Endothelial cell of umbilical vein (primary cell): ENCODE measurements at places on chromosomes 3 and 15.

GRCh38 chr15:73605759-73606436, 27.3 kb downstream of the NPTN start:
- no peak for DNase-seq

DNA sequence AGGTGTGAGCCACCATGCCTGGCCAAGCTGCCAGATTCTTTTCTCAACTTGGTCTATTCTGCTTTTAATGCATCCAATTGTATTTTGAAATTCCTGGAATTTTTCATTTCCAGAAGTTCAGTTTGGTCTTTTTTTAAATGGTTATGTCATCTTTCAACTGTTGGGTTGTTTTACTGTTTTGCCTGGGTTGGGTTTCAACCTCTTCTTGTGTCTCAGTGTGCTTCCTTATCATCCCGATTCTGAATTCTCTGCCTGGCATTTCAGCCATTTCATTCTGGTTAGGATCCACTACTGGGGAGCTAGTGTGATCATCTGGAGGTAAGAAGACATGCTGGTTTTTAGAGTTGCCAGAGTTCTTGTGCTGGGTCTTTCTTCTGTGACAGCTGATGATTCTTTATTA, 61.5 kb downstream of the LRRC49 start:
- no peak for DNase-seq

DNA sequence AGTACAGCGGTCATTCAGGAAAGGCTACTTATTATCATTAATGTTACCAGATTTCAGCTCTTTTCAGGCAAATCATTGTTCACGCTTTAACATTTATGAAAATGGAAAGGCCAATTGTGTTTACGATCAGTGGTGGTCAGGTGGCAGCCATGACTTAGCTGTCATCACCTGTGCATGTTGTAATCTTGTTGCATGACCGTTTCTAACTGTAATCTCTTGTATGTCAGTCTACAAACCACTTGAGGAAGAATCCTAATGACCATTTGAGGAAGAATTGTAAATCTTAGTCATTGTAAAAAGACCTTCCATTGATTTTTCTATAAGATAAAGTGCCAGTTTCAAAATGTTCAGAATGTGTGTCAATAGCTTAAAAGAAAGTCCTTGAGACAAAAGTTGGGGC, 100.4 kb downstream of the SERPINI1 start:
- no peak for DNase-seq

DNA sequence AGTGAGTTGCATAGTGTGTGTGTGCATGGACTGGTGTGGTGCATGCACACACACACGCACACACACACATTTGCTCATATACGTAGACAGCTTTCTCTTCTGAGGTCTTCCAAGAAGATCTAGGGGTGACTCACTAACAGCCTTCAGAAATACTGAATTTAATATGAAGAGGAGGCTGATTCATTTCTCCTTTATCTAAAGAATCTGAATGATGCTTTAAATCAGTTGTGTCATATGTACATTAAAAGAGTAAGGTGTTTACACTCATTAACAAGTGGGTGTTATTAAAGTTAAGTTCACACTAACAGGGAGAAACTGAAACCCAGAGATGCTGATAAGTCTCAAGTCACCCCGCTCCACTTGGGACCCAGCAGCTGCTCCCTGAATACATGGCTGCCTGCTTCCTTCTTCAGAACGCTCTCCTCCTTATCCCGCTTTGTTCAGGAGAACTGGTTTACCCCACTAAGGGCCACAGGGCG, 22.0 kb downstream of the TMPRSS7 start:
- DNase-seq: no peak

DNA sequence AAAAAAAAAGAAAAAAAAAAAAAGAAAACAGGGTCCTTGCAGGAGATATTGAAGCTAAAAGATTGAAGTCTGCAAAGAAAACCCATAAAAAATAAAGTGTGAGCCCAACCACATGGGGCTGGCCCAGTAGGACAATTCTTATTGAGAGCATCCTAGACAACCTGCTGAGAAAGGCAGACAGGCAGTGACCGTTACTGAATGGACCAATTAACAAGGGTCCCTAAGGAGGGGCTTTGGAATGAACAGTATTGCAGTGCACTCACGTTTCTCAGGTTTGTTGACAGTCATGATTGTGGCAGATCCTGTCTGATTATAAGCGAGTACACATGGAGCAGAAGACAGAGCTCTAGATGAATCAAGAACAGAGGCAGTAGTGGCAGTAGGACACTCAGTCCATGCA, 168.6 kb downstream of the LSAMP start:
- DNase-seq: no peak

DNA sequence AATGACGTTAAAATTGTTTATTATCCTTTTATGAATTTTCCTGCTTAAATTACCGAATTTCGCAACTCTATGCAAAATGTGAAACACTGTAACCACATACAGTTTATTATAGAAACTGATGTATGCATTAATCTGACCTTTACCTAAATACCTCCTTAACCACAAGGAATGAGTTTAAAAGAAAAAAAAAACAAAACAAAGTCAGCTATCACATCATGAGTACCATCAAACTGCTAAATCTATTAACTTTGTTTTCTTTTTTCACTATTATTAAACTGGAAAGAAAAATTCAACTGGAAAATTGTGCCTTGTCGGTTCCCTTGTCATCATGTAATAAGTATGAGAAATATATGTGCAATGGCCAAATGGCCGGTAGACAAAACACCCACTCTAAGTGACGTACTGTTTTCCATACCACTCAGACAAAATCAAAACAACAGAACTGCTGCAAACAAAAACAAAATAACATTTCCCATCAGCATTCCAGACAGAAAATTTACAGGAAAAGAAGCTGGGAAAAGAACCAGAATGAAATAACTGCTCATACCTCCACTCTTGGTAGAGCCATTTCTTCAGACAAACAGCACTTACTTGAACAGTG, 415.3 kb downstream of the FOXP1 start:
- peak; percentile 89 for DNase-seq

DNA sequence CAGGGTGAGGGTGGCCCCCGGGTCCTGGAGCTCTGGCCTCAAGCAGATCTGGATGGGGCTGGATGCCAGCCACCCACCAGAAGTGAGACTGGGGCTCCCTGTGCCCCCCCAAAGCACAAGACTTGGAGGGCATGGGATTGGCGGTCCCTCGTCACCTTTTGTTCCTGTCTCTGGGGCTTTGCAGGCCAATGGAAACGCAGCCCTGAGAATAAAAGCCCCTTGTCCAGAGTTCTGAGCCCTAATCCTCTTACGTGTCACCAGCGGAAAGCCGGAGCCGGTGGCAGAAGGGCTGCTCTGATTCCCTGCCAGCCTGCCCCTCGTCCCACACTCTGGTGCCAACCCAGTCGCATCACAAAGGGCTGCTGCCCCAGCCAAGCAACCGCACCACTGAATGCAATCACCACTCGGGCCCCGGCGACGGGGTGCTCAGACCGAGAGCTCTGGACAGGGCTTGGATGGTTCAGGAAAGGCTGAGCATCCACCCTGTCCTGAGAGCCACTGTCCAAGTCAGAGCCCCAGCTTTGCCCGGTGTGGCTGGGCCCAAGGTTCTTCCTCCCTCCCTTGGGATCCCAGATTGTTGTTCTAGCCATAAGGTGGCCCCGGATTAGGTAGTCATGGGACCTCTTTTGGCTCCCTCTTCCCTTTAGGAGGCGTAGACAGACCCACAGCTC, 22.8 kb upstream of the ELP6 start:
- no peak for DNase-seq

DNA sequence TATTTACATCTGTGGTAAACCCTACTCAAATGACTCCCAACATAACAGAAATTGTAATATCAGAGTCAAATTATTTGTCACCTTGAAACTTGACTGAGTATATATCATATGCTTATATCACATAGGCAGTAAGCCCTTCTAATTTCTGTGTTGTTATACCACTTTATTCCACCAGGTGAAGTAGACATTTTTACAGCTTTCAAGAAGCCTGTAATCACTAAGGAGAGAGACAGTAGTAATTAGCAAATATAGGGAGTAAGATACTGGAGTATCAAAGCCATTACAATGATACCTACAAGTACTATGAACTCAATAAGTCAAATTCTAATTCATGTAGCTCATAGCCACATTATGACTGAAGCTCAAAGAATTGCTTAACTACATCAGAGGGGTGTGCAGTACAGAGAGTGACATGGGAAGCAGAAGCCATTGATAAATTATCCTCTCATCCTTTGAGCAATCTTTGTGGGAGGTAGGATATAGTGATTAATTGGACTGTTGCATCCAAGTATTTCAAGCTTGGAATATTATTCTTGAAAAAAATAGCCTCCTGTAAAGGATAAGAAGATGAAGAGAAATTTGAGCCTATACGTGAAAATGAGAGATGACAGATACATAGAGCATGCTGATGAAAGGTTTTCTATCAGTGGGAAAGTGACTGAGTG, 1005.9 kb downstream of the ZPLD1 start:
- DNase-seq: no peak

DNA sequence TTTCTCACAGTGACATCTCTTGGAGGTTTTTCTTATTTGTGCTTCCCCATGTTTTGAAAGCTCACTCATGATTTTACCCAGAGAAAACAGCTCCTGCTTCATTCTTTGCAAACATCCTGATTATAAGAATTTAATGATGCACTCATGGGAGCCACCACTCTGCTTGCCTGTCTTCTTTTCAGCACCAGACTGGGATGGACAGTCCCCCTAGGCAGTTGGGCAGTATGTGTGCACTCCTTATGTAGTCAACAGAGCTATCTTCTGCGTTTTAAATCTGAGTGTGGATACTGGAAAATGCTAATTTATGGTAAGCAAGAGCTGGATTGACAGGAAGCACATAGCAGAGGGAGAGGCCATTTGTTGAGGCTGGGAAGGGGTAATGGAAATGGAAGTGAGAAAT, 276.1 kb downstream of the AGBL1 start:
- DNase-seq: no peak

- DNase-seq: peak; percentile 66
Measured at GRCh38 chr3:51706788-51707731, at the start of gene GRM2. Gene GRM2, plus strand, starts transcription at chr3:51707068. Its CDS starts 1,916 bp downstream, at chr3:51708984.

GRCh38 chr3:191376516-191377141, 46.3 kb upstream of the UTS2B start:
- peak; percentile 92 for DNase-seq

GRCh38 chr3:52703341-52703740, 2.2 kb downstream of the GLT8D1 start:
- DNase-seq: no peak

GRCh38 chr15:82197733-82198594, 64.6 kb downstream of the EFL1 start:
- peak; percentile 74 for DNase-seq

DNA sequence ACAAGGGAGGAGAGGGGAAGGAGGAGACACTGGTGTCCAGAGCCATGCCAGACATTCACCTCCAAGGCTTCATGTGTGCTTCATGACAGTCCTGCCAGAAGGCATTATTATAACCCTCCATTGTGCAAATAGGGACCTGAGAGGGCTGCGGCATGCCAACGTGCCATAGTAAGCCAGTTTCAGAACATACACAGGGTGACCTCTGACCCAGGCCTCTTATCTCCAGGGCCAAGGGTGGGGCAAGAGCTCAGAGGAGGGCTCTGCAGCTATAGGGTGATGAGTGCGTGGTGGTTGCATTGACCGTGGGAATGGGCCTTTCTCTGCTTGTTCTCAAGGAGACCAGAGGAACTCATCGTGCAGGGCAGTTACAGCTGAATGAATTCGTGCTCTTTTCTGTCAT, 9.7 kb upstream of the ACSBG1 start:
- DNase-seq: no peak

DNA sequence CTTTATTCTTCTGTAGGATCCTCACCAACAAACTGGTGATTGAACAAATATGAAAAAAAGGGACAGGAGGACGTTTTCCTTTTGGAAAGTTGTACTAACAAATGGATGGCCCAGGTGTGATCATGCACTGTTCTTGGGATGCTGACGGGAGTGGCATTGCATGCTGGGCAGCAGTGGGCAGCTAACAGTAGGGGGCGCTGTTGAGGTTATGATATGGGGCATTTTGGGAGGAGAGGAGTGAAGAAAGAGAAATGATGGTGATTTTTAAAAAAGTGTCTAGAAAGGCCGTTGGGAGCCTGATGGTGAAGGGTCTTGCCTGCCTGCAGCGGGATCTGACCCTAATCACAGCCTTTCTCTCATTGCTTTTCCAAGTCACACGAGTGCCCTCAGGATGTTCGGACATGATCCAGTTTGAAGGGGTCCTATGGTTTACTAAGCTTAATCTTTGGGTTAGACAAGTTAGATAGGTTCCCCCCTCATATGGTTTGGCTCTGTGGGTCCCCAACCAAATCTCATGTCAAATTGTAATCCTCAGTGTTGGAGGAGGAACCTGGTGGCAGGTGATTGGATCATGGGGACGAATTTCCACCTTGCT, 46.2 kb upstream of the PRTG start:
- no peak for DNase-seq

DNA sequence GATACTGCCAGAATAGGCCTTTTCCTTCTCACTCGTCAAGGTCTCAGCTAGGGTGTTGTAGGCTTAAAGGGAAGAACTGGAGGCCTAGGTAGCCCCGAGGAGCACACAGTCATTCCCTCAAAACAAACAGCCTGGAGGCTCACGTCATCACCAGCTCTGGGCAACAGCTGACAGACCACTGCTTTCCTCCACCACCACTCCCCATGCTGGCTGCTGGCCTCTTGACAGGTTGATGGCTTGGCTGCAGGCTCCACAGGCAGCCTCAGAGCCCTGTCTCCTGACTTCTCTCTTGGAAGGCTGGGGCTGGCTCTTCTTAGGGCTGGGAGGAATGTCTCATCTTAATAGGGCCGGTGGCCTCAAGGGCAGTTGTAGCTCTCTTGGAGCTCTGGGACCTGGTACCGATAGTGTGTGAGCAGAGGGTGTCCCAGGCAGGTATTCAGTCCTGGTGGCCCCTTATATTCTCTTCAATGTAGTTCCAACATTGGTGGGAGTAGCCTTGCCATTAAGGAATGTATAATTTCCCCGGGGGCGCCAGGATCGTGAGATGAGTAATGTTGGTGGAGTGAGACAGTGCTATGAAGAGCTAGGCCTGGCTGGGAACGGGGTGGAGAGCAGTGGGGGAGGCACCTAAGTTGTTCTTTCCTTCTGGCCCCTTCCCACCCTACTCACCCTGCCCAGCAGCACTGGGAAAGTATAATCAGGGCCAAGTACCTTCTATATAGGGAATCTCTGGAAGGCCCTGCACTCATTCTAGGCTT, 6.1 kb upstream of the AP2M1 start:
- DNase-seq: no peak

DNA sequence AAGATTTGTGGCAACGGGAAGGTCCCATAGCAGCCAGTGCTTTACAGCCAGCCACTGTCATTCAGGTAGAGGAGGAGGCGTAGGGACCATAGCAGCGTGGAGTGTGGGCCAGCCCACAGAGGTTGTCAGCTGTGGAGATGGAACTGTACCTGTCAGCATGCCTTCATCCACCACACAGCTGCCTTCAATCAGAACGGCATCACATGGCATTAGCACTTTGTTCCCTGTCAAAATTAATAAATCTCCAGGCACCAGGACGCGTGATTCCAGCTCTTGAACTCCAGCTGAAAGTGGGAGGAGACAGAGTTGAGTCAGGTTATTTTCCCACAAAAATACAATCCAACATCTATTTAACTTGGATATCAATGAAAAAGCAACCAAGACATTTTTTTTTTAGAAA, 84.0 kb downstream of the ATP13A4 start:
- DNase-seq: no peak
